ENCODE measurements at places on chromosomes 6 and 20.

DNA sequence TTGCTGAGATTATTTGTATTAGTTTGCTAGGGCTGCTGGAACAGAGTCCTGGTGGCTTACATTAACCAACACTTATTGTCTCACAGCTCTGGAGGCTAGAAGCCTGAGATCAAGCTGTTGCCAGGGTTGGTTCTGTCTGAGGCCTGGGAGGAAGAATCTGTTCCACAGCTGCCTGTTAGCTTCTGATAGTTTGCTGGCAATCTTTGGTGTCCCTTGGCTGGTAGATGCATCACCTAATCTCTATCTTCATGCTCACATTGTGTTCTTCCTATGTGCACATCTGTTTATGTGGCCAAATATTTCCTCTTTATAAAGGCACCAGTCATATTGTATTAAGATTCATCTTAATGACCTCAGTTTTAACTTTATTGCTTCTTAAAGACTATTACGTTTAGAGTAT lies 19.5 kb downstream of the SF3B5 start:
- no peak for DNase-seq

DNA sequence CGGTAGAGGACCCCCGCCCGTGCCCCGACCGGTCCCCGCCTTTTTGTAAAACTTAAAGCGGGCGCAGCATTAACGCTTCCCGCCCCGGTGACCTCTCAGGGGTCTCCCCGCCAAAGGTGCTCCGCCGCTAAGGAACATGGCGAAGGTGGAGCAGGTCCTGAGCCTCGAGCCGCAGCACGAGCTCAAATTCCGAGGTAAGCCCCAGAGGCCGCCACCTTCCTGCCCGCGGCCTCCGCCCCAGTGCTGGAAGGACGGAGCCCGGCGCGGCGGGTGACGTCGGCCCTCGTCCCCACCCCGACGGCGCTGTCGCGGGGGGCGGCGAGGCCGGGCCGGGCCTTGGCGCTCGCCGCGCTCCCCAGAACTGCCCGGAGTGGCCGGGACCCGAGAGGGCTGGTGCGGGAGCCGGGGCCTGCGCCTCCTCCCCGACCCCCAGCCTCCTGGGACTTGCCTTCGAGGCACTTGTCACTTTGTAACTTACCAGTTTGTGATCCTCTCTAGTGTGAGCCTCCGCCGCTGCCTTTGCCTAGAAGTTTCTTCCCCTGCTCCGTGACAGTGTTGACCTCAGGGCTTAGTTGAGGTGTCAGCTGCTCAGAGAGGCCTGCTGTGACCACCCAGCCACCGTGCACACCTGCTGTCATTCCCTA lies 417 bp downstream of the VAPB start:
- DNase-seq = no peak

DNA sequence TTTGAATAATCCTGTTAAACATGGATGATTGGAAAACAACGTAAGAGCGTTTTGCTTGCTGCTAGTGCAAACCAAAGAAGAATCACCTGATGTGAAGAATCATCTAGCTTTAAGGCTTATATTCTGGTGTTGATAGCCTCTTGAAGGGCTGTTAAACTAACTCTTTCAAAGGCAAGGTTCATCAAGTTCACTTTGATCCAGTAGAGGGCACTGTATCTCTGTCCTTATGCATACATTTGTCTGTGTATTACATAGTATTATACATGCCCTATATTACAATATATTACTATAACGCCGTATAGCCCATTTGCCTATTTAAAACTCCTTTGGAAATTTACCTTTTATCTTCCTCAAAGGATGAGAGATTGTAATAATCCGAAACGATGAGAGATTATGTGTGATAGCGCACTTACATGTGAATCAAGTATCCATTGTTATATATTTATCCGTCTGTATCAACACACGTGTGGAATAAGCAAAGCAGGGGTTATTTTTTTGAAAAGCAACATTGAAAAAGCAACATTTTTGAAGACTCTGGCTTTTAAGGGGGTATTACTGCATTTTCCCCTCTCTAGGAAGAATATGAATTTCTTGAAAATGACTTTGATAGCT lies 50.8 kb upstream of the NRN1 start:
- peak; percentile 60 for DNase-seq

DNA sequence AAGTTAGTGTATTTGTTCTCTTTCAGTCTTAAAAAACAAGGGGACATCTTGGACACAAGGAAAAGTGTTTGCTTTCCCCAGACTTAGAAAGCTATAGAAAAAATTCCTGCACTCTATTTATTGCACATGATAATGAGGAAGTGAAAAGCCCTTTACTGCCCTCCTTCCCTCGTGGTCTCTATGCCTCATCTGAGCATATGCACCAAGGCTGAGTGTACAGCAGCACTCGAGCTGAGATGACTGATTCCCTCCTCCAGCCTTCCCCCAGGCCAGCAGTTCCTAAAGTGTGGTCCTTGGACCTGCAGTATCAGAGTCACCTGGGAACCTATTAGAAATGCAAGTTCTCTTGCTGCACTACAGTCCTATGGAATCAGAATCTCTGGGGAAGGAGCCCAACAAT lies 14.3 kb upstream of the LAMP5 start:
- no peak for DNase-seq

- DNase-seq = no peak
Measured at GRCh38 chr6:1179571-1180459, 132.1 kb upstream of the FOXQ1 start.

DNA sequence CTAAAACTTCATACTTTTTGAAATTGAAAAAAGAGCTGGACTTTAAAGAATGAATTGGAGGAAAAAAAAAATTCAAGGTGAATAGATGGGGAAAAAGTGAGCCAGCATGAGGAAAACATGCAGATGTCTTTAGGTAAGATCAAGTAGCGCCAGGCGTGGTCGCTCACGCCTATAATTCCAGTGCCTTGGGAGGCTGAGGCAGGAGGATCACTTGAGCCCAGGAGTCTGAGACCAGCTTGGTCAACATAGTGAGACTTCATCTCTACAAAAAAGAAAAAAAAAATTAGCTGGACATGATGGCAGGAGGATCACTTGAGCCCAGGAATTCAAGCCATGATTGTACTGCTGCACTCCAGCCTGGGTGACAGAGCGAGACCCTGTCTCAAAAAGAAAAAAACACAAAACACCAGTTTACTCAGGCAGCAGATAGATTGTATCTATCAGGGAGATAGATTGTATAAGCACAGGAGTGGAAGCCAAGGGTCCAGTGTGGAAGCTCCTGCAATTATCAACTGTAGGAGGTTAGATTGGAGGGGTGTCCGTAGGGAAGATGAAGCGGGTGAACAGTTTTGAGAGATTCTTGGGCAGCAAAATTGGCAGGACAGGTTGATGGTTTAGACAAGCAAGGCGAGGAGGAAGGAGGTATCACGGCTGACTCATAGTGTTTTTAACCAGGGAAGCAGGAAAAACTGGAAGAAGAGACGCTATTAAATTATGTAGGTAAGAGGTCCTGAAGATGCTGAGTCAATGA lies 97.6 kb upstream of the ZNF217 start:
- no peak for DNase-seq

- DNase-seq = no peak
Measured at GRCh38 chr6:39599341-39599740, 125.9 kb downstream of the KIF6 start.

DNA sequence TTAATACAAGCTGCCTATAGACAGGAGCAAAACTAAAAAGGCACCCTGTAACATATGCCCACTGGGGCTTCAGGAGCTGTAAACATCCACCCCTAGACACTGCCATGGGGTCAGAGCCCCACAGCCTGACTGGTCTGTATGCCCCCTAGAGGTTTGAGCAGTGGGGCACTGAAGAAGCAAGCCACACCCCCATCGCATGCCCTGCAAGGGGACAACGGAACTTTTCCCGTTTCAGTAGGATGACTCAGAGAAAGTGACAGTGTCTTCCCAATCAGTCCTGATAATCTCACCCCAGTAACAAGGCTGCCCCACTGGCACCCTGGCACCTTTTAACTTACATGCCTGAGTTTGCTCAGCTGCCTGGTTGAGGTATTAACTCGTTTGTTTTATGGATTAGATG lies 35.9 kb downstream of the BEND3 start:
- DNase-seq = no peak

GRCh38 chr20:2004171-2004570 lies 10.3 kb upstream of the PDYN start:
- DNase-seq = no peak

DNA sequence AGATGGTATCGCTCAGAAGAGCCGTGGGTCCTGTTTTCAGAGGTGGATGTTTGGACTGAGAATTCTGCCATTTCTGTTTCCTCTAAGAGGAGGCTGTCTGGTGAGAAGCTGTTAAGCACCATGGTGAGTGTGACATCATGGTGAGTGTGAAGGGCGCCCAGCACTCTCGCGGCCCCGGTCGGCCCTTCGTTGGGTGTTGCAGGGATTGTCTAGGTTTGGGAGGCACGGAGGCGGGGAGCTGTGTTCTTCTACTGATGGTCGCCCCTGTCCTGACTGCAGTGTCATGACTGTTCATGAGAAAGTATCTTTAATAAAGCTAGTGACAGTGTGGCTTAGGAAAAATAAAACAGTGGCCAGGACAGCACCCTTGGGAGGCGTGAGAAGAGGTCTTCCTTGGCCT lies 70.4 kb downstream of the NOL4L start:
- DNase-seq = no peak

- peak; percentile 5 for DNase-seq
Measured at GRCh38 chr6:93896081-93896480, 476.7 kb upstream of the EPHA7 start.

- DNase-seq = no peak
Measured at GRCh38 chr6:155499574-155499973, 43.9 kb upstream of the NOX3 start.

GRCh38 chr6:151911401-151911800 lies 103.9 kb downstream of the ESR1 start:
- DNase-seq = no peak

DNA sequence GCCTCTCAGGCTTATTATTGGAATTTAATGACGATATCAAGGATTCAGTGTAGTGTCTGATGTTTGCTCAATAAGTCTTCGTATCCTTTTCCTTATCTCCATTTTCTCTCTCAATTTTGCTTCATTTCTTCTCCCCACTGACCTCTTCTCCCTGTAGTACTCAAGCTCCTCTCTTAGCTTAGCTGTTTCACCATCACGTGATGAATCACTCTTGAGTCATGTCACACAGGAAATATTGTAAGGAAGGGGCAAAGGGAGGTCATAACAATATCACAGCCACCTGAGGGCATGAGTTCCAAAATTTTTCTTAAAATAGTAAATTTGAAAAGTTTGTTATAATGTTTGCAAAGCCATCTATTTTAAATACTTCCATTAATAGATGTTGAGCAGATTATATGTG lies 392.2 kb upstream of the MARCKS start:
- DNase-seq = peak; percentile 56

DNA sequence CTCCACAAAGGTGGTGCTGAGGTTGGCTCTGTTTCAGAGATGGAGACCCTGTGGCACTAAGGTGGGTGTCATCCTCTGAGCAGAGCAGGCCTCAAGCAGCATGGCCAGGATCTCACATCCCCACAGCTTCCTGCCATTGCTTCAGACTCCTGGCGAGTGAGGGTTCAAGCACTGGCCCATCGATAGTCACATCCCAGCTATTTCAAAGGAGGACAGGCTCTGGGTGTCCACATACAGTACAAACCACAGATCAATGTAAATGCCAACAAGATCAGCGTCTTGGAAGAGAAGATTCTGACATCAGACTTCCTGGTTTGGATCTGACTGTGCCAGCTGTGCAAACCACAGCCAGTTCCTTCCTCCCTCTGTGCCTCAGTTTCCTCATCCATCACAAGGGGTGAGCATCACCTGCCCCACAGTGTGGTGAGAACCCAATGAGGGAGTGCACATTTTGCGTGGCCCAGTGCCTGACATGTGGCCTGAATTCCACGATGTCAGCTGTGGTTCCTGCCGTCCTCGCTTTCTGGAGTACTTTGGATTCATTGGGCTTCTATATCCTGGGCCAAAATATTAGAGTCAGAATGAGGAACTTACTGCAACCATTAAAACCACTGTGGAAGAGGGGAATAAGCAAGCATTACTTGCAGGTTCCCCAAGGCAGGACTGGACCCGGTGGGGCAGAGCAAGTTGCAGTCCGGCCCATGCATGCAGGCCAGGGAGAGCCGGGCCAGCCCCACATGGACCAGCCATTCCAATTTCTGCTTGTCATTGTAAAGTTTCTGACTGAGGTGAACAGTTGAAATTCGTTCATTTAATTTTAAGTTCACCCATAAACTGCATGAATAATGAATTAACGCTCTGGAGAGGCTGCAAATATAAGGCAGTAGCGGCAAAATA lies 236.0 kb downstream of the TTLL2 start:
- no peak for DNase-seq

DNA sequence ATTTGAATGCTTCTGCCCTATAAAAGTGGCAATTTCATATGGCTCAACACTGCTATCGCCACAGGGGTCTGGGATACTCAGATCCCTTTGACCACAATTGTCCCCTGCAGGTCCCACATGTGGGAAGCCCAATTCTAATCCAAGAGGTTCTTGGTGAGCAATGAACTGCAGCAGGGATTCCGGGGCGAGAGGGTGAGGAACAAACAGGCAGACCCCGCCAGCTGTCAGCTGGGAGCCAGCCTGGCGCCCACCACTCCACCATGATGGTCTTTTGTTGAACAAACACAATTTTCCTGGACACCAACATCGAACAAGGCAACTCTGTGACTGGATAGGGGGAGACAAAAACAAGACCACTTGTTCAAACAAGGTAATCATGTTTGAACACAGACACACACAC lies 80.5 kb downstream of the TMEM242 start:
- no peak for DNase-seq

- DNase-seq = no peak
Measured at GRCh38 chr6:34894693-34895092, 5.6 kb downstream of the ANKS1A start.

DNA sequence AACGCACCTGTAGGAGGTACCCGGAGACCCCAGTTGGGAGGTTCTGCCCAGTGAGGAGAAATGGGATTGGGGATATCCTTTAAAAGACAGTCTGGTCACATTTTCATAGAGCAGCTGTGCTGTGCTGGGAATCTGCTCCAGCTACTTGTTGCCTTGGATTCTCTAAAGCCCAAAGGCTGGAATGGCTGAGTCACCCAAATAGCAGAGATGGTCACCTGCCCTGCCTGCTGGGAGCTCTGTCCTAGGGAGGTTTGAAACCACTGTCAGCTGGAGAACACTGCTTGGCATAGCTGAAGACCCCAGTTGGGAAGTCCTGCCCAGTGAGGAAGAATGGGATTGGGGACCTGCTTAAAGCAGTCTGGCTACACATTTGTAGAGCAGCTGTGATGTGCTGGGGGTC lies 34.8 kb upstream of the TFB1M start:
- DNase-seq = no peak

- no peak for DNase-seq
Measured at GRCh38 chr20:2694008-2694471, 1.5 kb downstream of the EBF4 start.

GRCh38 chr20:2637246-2637645 lies 15.2 kb upstream of the NOP56 start:
- DNase-seq = no peak

Data from kidney capillary endothelial cell (primary cell).